Myocyte (in vitro differentiated cells): ENCODE measurements at places on chromosomes 1 and 21.

DNA sequence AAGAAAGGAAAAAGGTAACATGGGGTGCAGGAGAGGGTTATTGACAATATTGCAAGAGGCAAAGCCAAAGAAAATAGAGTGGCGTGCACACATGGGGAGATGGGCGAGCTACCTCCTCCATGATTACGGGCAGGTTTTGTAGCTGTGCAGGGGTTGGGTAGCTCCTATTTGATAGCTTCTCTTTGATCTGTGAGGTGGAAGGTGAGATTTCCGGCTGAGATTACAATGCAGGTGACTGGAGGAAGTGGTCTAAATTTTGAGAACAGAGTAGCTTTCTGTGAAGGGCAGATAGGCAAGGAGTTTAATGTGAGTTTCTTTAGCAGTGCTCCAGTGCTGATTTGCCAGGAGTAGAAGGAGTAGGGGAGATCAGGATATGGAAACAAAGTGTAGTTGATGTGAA, 263.4 kb downstream of the PLA2G4A start:
- no peak for DNase-seq

GRCh38 chr1:202210969-202211368, 17.4 kb downstream of the LGR6 start:
- no peak for DNase-seq

- DNase-seq = no peak
These were observed 10.1 kb downstream of the YARS1 start for GRCh38 chr1:32806910-32807523.

- peak; percentile 58 for DNase-seq
These were observed 42.4 kb downstream of the OLFML3 start for GRCh38 chr1:114021665-114022099.

DNA sequence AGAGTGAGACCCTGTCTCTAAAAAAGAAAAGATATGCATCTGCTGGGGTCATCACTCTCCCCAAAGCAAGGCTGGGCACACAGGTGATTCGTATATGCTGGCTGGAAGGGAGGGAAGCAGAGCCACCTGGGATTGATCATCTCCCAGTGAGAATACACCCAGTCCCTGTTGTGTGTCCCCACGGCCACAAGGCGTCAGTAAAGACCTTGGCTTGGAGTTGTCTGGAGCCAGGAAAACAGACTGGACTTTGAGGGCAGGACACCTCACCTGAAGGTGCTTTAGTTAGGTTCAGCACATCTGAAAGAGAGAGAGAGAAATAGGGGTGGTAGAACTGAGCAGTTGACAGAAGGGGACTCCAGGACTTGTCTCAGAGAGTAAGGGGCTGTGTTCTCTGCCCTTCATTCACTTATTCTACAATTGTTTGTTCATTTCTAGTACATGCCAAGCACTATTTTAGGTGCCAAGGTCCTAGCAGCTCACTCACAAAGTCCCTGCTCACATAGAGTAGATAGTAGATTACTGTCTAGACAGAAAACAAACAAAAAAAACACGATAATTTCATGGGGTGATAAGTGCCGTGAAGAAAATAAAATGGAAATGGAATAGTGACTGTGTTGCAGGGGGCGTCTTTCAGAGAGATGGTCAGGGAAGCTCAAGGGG, 13.5 kb downstream of the CITED4 start:
- peak; percentile 74 for DNase-seq

- no peak for DNase-seq
These were observed 12.4 kb upstream of the LRRN2 start for GRCh38 chr1:204697893-204698292.

GRCh38 chr21:43575473-43575844, 83.8 kb downstream of the HSF2BP start:
- DNase-seq = no peak

DNA sequence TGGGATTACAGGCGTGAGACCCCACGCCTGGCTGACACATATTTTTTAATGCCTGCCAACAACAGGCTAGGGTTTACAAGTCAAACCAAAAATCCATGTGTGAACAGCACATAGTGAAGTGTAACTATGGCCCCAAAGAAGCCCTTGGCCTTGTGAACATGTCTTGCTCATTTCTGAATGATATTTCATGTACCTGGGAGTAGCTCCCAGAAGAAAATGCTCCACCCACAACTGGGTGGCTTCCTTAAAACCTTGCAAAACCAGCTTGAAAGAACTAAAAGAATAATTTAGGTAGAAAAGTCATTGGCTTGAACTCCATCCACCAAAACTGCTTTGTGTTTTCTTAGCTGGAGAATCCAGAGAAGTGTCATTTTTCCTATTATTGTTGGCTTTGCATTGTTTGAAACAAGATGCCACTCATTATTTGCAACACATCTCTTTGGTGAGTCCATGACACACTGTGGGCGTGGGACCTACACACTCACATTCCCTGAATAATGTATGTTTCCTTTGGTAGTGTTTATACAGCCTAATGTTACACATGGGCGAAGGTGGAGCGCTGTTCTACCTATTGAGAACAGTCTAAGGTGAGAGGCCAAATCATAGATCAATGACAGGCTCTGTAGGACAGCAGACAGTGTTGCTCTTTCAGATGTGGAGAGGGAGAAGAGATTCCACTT, 28.5 kb upstream of the SDE2 start:
- no peak for DNase-seq

DNA sequence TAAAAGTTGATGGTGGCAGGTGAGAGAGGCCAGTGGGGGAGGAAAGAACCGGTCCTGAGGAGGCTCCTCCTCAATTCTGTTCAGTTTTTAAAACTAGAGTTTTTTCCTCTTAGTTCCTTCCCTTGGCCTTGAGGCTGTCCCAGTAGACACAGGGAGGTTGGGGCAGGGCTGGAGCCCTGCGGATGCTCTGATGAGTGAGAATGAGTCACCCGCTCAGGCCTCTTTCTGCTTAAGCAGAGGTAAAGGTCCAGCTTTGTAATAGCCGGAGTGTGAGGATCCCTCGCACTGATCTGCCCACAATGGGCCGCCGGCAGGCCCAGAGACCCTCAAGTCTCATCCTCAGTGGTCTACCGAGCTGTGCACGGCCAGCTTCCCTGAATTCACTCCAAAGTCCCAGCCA, 49.6 kb upstream of the IRF2BP2 start:
- DNase-seq = peak; percentile 36

DNA sequence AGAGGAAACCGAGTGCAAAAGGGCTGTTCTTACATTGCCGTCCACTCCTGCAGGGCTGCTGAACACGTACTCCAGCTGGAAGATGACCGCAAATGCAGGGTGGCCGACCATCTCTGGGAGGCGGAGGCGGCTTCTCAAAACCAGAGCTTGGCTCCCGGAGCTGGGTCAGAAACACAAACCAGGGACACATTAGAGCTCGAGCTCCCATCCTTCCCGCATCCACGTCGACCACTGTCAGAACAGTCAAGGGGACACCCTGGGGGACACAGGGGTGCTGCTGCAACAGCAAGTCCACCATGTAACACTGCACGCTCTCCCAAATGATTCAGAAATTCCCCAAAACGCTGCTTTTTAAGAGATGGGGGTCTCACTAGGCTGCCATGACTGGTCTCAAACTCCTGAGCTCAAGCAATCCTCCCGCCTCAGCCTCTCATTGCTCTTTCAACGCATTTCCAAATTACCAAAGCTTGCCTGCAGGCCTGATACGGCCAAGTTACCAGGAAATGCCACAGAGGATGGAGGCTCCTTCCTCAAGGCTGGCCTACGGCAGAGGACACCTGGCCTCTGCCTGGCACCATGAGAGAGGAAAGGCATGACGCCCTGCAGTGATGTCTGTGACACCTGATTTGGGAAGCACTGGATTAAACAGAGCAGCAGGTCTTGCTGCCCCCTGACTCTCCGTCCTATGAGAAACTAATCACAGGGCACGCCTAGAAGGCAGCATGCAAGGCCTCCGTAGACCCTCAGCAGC, 45.0 kb downstream of the NPHP4 start:
- DNase-seq = no peak

DNA sequence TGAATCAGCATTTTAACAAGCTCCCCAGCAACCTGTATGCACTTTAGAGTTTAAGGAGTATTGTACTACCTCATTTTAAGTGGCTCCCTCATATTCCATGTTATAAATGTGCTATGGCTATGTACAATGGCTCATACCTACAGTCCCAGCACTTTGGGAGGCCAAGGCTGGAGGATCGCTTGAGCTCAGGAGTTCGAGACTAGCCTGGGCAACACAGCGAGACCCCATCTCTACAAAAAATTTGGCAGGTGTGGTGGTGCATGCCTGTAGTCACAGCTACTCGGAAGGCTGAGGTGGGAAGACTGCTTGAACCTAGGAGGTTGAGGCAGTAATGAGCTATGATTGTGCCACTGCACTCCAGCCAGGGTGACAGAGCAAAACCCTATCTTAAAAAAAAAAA, 40.2 kb downstream of the PGBD5 start:
- no peak for DNase-seq

- DNase-seq = no peak
These were observed 386.9 kb upstream of the PROX1 start for GRCh38 chr1:213600879-213601278.

DNA sequence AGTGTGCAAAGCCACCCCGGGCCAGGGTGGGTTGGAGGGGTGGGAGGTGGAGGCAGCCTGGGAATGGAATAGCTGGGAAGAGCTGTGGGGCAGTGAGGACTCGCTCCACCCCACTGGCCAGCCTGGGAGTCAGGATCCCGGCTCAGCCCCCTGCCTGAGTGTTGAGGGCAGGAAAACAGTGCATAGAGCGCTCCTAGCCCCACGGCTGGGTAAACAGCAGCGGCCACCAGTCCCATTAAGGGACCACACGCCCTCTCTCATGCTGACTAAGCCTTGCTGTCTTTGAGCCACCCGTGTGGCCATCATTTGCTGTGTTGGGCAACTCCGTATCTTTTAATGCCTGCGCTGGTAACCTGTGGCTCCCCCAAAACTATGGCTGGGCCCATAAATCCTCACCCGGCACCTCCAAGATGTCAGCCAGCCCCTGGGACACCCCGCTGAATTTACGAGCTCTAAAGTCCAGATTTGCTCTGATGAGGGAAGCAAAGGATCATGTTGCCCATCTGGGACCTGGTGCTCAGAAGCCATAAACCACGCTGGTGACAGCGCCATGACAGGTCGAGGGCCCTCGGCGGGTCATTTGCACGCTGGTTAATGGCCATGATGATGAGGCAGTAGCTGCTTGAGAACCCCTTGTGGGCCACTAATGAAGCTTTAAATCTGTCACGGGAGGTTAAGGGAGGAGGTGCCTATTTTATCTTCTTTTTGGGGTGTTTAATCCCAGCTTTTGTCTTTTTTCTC, 34.9 kb downstream of the SYF2 start:
- DNase-seq = no peak

DNA sequence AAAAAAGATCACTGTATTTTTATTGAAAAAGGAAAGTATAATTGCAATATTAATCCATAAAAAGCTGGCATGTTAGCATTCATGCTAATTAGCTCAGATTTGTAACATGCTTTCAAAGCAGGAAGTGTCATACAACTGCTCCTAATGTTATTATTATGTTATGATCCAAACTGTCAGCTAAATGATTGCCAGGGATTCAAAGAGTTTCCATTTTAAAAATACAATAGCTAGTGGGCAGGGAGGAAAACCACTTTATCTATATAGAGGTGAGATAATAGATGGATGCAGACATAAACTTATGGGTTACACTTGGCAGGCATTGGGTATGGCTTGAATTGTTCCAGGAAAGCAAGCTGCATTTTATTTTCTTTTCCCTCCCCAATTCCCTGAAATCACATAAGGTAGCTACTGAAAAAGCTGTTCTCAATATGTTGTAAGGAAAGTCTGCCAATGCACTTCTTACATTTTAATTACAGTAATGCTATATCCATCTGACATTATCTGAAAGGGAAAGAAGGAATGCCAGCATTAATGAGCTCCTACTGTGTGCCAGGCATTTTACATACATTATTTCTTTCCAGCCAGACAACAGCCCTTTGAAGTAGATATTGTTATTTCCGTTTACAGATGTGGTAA, 9.8 kb upstream of the MYSM1 start:
- DNase-seq = no peak

DNA sequence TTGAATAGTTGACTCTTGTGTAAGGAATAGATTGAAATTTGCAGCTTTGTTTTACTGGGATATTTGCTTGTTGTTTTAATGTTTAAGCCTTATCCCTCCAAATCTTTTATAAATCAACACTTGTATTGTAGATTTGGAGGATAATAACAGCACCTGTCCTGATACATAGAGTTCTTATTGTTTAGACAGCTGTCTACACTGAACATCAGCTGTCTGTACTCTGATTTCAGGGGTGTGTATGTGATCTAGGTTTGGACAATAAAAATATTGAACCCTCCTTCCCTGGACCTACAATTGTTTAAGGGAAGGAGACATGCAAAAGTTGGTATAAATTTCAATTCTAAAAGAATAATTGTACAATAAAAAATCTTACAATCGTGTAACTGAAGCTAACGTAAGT, 48.3 kb upstream of the DPH5 start:
- peak; percentile 69 for DNase-seq

DNA sequence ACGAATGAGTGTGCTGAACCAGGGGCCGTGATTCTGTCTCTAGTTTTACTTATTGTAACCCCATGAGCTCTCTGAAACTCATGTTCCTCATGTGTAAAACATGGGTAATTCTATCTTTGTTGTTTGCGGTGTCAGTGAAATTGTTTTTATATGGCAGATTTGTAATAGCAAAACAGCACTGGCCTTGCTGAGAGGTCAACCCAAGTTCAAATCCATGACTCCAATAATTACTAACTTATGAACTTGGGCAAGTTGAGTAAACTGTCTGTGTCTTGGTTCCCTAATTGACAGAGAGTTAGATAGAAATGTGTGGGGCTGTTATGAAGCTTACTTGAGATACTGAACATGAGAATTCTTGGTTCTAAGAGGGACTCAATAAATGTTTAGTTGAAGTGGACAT, 17.8 kb downstream of the C1orf116 start:
- DNase-seq = no peak

DNA sequence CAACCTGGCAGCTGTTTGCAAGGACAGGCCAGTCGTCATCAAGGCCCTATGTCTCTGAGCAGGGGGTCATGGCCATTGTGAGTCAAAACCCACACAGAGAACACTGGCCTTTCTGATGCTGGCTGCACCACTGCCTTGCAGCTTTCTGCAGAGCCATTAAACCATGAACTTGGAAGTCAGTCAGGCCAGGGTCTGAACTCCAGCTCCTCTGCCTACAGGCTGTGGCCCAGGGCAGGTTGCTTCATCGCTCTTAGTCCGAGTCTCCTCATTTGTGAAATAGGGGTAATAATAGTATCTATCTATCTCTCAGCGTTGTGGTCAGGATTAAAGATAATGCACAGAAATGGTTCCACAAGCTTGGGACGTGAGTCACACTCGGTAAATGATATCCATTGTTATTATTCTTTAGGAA, 35.8 kb upstream of the HIVEP3 start:
- no peak for DNase-seq

GRCh38 chr21:28342212-28342810, 650.4 kb downstream of the LTN1 start:
- peak; percentile 52 for DNase-seq

DNA sequence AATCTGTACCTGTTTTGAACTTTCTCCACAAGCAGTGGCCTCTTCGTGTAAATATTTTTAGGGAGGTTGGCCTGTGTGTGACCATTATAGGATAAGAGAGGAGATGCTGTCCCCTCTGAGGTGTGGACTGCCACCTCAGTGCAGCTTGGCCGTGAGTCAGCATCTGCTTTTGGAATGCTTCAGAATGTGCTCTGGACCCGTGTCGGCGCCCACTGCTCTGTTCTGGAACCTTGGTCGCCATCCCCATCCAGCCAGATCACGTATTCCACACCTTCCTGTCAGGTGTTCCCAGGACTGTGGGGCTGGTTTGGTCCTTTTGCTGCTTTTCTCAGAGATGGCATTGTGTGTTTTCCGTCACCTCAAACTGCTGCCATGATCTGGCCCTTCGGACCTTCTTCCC, 5.5 kb downstream of the UCK2 start:
- no peak for DNase-seq

- DNase-seq = no peak
These were observed 48.2 kb downstream of the SYT2 start for GRCh38 chr1:202662081-202662480.
